Foreskin melanocyte (primary cell): ENCODE measurements at places on chromosomes 3 and 15.
A peak's percentile ranks its signal among the peaks of the same experiment; 100 is the strongest.

DNA sequence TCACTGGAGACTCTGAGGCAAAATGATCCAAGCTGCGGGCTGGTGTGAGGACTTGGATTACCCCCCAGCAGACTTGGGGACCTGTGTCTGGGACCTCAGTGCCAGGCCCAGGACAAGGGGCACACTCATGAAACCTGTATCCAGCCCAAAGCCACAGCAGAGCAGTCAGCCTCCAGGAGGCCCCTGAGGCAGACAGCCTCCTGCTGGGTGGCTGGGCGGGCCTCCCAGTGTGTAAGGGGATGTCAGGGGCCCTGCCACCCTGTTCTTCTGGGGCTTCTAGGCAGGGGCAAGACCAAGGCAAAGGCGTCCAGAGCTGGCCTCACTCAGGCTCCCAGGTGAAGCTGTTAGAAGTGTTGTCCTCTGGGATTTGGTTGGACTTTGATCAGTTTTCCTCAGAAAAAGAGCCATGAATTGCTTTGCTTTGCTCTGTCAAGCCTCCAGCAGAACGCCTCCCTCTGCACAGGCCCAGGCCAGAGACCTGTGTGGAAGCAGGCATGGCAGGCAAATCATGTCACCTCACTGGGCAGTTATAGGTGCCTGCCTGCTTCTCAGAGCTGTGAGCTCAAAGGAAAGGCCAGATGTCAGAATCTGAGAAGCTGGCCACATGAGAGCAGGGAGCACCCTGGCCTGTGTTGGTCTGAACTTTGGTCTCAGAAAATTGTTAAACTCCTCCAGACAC lies 77.4 kb downstream of the SMAD6 start:
- DNase-seq, result no peak

DNA sequence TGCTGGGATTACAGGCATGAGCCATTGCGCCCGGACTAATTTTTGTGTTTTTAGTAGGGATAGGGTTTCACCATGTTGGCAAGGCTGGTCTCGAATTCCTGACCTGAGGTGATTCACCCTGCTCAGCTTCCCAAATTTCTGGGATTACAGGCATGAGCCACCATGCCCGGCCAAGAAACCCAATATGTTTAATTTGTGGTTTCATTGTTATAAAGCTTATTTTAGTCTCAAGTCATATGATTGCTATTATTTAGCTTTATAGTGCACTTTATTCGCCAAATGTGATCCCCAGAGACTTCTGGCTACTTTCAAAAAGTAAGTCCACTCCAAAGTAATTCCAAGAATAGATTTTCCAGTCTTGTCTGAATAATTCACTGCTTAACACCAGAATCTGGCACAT lies 19.3 kb upstream of the SLC4A7 start:
- DNase-seq, result no peak

- DNase-seq, result no peak
These were observed at the start of the genes DUOX2 and DUOXA2 for GRCh38 chr15:45114076-45114750. Gene DUOX2, minus strand, starts transcription at chr15:45114172. Its CDS starts 761 bp downstream, at chr15:45113411. Gene DUOXA2, plus strand, starts transcription at chr15:45114326. Its CDS starts 280 bp downstream, at chr15:45114606.

- DNase-seq, result no peak
These were observed 31.5 kb downstream of the MRPS11 start for GRCh38 chr15:88498996-88499395.

- peak; percentile 86 for DNase-seq
These were observed 249.7 kb downstream of the KCNMB2 start for GRCh38 chr3:178785961-178786360.

GRCh38 chr3:94331831-94332230 lies 269.0 kb downstream of the NSUN3 start:
- no peak for DNase-seq

DNA sequence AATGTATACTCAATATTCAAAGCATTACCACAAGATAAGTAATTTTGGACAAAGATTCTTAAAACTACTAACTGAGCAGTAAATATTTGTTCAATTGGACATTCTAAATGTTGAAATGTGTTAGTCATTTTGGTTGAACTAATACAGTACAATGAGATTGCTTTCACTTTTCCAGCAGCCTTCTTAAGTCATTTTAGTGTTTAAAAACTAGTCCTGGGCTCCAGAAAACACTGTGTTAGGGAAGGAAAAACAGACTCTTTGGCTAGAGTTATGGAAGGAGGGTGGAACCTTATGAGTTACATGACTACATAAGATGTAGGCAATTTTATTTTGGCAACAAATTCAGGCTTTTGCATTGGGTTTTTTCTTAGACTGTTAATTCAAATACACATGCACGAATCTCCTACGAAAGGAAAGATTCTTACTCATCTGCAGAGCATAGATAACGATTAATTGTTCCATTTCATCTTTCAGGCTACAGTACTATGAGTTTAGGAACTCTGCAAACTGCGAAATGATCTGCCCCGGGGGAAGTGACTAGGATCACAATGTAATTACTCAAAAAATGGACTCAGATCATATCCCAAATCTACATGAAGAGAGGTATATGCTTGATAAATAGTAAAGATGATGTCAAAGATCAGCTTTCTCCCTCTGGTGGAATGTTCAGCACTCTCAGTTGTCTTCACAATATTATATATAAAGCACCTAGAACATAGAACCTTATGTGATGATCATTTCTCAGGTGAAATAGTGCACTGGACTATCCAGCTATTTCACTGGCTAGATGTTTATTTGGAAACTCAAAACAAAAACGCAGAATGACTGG lies 492.8 kb upstream of the MDFIC2 start:
- no peak for DNase-seq

GRCh38 chr3:130795396-130795795 lies 48.8 kb upstream of the PIK3R4 start:
- DNase-seq, result no peak

- DNase-seq, result no peak
These were observed 214.5 kb upstream of the TRIM42 start for GRCh38 chr3:140463355-140463754.
